Nucleus accumbens (tissue), 56 donors: ENCODE measurements at places on chromosomes 4 and X.
A peak's percentile ranks its signal among the peaks of the same experiment; 100 is the strongest.

GRCh38 chrX:69371159-69371558 lies 133.0 kb upstream of the NALF2 start:
- no peak for DNase-seq

DNA sequence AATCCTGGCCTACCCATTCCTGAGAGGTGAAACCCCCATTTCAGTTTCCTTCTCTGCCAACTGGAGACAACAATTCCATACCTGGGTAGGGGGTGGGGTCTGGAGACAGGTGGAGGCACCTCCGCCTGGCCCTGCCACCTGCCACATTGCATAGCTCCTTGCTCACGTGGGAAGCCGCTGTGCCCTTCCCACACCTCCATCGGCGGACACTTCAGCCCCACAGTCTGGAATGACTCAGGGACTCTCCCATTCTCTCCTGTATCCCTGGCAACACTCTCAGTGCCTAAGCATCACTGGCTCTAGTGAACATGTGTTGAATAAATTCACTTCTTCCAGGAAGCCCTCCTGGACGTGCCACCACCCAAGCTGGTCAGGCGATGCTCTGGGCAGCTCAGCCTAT lies 21.7 kb downstream of the PPP2R2C start:
- DNase-seq = no peak

DNA sequence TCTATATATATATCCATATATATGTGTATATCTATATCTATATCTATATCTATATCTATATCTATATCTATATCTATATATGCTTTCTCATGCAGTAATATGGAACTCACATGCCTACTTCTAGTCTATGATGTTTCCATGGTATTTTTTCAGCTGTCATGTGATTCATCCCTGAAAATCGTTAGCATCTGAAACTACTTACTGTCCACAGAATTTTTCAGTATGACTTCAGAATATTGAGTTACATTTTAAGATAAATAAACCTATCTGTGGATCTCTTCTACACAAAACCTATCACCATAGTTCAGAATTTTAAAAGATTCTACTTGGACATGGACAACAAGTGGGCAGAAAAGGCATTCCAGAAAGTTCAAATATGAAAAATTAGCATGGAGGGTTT lies 855.1 kb upstream of the INTU start:
- no peak for DNase-seq

- DNase-seq = no peak
These were observed 75.2 kb downstream of the COQ2 start for GRCh38 chr4:83209419-83209818.

DNA sequence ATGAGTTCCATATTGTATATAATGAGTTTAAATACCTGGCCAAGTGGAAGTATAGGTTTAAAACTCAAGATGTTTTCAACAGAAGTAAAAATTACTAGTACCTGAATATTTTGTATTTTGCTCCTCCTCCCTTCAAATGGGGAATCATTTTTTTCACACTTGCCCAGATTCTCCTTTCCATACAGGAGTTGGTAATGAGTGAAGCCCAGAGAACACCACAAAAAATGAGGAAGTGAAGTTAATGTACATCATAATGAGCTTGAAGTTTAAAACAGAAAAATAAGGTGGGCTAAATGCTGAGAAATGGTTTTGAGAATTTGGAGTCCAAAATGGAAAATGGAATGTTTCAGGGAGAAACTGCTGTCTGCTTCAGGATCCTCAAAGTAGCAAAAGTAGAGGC lies 364.8 kb upstream of the EMCN start:
- DNase-seq = no peak

GRCh38 chrX:57121816-57122215 lies 468 bp upstream of the SPIN2B start:
- no peak for DNase-seq

GRCh38 chr4:113303315-113303714 lies 253.9 kb downstream of the ANK2 start:
- DNase-seq = no peak

GRCh38 chr4:39620551-39621313 lies 17.9 kb downstream of the SMIM14 start:
- no peak for DNase-seq

GRCh38 chr4:87038837-87039615 lies 104.2 kb downstream of the AFF1 start:
- no peak for DNase-seq

DNA sequence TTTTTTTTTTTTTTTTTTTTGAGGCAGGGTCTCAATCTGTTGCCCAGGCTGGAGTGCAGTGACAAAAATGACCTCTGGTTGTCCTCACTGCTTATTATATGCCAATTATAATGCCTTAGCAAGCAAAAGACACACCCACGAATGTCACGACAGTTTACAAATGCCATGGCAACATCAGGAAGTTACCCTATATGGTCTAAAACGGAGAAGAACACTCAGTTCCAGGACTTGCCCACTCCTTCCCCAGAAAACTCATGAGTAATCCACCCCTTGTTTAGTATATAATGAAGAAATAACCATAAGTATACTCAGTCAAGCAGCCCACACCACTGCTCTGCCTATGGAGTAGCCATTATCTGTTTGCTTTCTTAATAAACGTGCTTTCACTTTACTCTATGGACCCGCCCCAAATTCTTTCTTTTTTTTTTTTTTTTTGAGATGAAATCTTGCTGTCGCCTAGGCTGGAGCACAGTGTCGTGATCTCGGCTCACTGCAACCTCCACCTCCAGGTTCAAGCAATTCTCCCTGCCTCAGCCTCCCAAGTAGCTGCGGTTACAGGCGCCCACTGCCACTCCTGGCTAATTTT lies 106.2 kb downstream of the SMIM20 start:
- DNase-seq = no peak

DNA sequence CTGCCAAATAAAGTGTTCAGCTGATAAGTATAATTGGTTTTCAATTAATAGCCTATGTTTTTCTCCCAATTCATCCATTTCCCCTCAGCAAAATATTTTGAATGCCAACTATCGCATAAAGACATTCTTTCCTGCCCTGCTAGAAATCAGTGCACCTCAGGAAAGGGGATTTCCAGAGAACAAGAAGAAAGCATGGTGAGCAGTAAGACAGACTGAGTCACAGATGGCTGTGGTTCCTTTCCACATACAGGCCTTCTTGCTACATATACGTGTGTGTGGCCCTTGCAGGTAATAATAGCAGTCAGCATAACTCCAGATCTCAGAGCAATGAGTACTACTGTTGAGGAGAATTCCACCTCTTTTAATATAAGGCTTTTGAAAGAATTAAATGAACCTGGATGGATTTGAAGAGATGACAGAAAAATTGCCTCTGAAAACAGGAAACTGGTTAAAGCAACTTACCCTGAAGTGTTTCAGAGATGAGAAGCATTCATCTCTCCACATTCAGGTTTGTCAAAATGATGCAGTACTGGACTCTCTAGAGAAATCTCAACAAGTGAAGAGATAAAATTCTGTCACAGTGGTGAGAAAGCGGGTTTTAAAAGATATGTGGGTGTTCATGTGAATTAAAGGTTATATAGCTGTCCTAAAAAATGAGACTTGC lies 13.6 kb downstream of the GASK1B start:
- DNase-seq = no peak

- DNase-seq = no peak
These were observed 383.3 kb downstream of the GRXCR1 start for GRCh38 chr4:43275779-43276178.

GRCh38 chr4:107592519-107592918 lies 127.5 kb downstream of the PAPSS1 start:
- DNase-seq = no peak

DNA sequence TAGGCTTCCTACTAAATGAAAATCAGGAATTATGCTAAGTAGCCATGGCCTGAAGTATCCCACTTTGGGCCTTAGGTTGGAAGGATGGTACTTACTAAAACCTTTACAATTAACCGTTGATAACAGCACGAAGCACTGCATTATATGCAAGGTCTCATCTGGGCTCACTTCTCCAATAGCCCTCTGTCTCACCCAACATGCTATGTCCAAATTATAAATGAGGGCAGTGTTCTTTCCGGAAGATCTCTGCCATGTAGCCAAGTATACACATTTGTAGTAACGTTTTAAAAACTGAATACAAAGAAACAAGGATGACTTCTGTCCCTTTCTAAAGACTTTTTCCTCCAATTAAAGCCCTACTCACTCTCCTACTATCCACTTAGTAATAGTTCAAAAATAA lies 51.6 kb downstream of the SCFD2 start:
- DNase-seq = no peak

DNA sequence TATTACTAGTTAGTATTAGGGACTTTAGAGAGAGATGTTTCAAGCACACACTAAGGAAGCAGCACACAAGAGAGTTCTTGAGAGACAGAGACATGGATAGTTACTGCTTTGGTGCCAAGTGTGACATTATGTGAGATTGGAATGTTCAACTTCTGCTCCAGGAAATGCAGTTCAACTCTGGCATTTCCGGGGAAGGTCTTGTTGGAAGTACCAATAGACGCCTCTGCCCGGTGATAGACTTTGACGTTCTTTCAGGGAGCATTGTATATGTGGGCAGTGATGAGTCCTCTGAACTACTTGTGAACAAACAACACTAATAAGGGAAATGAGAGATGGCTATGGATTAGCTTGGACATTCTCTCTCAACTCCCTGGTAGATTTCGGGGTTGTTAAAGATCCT lies 638.1 kb upstream of the BOD1L1 start:
- no peak for DNase-seq

GRCh38 chr4:113248320-113248719 lies 198.9 kb downstream of the ANK2 start:
- DNase-seq = no peak

GRCh38 chrX:115679460-115679859 lies 118.5 kb downstream of the PLS3 start:
- DNase-seq = no peak

- no peak for DNase-seq
These were observed 46.0 kb downstream of the PCGF3 start for GRCh38 chr4:751676-752075.

DNA sequence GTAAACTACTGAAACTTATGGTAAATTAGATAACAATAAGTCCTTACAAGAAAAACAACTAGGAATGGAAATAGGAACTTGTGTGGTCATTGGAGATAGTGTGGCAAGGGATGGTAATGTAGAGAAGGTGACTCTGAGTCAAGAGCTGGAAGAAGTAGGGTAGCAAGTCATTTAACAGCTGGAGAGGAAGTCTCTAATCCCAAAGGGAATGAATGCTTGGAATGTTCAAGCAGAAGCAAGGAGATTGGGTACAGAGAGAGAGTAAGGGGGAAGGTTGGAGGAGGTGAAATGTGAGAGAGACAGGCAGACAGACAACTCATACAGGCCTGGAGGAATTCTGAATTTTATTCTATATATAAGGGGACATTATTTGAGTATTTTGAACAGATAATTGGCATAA lies 260.6 kb upstream of the MAD2L1 start:
- no peak for DNase-seq

DNA sequence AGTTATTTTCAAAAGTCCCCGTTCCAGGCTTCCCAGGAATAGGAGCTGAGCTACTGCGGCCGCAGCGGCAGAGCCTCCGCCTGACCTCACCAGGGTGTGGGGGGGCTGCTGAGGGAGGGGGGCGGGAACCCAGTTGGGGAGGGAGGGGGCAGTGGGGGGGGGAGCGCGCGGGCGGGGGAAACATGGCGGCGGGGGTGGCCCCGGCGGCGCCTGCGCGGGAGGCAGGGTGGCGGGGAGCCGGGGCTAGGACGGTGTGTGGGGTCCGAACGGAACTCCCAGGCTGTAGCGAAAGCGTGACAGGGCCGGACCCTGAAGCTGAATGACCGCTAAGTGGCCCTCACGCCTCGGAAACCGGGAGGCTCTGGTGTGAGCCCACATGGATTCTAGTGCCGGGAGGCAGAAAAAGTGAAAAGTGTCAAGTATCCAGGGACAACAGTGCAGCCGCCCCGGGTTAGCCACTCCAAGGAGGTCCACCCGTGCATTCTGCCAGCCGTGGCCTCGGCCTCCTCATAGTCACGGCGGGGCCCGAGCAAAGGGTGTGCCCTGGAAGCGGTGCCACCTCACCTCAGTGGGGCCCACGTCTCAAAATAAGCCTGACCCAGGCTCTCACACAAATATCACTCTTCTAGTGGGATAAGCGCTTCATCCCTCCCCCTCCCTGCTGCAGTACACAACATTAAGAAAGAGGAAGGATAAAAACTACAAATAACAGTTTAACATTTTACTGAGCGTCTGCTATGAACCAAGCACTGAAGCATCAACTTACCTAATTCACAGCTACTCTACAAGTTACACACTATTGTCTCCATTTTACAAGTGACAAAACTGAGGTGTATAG lies at the start of gene KLHL13:
TSS of gene KLHL13 (minus strand) at position 98 of the 838 bp plus-strand sequence. CDS start 88,337 bp downstream, outside the sequence.
- DNase-seq = peak; percentile 16

- no peak for DNase-seq
These were observed 61.3 kb upstream of the PRRG1 start for GRCh38 chrX:37287741-37288444.

DNA sequence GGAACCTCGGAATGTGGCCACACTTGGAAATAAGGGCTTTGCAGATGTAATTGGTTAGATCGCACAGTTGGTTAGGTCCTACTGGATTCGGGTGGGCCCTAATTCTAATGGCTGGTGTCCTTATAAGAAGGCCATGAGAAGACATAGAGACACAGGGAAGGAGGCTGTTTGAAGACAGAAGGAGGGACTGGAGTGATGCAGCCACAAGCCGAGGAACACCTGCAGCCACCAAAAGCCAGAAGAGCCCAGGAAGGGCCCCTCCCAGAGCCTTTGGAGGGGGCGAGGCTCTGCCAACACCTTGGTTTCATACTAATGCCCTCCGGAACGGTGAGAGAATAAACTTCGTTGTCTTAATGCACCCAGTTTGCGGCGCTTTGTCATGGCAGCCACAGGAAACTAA lies 47.0 kb downstream of the EVC start:
- DNase-seq = no peak

DNA sequence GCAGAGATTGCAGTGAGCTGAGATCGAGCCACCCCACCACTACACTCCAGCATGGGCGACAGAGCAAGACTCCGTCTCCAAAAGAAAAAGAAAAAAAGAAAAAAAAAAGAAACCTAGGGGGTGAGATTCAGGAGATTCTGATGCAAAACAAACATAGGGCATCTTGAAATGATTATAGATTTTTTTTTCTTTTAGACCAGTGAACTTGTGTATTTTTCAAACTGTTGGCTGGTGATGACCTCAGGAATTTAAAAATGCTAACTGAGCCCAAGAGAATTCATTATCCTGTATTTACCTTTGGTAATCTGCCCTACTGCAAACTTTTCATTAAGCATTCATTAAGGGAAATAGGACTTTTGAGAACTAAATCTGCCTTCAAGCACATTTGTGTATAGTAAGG lies 20.6 kb downstream of the ATP10D start:
- no peak for DNase-seq

GRCh38 chr4:14790494-14790893 lies 211.8 kb upstream of the CPEB2 start:
- DNase-seq = no peak

- no peak for DNase-seq
These were observed 298.6 kb upstream of the LDB2 start for GRCh38 chr4:17197070-17197469.

DNA sequence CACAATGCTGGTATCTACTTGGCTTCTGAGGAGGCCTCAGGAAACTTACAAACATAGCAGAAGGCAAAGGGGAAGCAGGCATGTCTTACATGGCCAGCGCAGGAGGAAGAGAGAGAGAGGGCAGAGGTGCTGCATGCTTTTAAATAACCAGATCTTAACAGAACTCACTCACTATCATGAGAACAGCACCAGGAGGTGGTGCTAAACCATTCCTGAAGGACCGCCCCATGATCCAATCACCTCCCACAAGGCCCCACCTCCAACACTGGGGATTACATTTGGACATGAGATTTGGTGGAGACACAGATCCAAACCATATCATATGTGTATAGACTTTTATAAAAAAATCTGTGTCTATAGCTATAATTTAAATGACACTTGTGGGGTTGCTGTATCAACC lies 48.6 kb upstream of the ERVMER34-1 start:
- DNase-seq = no peak
